ENCODE measurements at places on chromosomes 7 and 10.

DNA sequence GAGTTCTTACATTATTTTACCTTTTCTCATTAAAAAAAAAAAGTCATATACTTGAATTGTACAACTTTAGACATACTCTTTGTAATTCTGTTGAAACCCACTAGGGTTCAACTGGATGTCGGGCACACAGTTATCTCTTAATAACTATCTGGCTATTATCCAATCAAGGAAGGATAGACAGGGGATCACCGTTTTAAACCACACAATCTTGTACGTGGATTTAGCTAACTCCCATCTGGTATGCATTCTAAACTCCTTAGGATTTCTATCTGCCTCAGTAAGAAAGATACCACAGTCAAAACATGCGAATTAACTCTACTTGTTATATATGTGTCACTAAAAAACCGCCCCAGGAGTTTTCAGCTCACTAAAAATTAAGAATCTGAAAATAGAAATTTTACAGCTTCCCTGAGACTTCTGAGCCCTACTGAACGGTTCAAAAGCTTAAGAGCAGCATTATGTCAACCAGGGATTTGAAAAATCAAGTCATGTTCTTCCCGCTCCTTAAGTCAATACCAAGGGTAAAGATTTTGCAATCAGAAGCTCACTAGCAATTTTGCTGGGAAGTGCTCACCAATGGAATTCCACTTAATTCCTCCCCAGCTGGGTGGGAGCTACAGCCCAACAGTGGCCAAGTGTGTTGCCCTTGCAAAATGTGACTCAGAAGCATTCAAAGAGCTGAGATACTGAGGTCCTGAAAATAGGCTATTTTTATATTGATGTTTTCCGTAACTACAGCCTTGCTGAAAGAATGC is 267.0 kb downstream of the FRMD4A start:
- DNase-seq, result no peak

DNA sequence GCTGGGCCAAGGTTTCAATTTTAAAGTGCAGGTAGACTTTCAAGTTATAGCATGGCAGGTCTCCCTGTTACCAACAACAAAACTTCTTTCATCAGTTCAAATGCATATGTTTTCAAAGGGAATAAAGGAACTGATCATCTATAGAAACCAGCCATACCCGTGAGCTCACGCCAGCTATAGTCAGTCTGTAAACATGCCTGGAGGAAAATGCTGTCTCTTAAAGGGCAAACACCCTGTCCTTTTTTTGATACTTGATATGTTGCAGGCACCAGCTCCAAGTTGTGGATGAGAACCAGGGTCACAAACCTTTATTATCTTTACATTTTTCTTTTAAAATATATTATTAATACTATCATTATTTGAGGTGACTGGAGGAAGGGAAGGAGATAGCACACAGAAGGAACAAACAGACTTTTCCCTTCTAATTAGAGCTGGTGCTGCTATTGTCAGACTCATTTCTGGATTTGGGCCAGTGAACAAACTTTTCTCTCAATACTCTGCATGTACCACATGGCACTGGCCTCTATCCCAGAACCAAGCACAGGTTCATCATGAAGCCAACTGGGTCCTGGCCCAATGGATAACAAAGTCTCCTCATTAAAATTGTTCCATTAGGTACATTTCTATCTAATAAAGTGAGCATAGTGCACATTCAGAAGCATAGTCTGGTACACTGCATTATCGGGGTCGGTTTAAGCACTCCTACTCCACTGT is 1102.4 kb downstream of the SORCS3 start:
- no peak for DNase-seq

GRCh38 chr10:81444242-81444929 is 430.6 kb upstream of the NRG3 start:
- DNase-seq, result no peak

GRCh38 chr7:31061185-31061584 is 9.1 kb downstream of the ADCYAP1R1 start:
- no peak for DNase-seq

DNA sequence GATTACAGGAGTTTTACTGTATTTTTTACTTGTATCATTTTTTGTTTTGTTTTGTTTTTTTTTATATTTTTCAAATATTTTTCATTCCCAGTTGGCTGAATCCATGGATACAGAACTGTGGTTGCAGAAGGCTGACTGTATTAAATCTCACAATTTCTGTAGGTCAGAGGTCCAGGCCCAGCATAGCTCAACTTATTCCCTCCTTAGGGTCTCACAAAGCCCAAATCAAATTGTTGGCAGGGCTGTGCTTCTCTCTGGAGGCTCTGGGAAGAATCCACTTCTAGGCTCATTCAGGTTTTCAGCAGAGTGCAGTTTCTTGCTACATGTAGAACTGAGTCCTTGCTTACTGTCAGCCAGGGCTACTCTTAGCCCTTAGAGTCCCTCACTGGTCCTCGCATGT is 22.6 kb downstream of the TSPAN14 start:
- no peak for DNase-seq

- no peak for DNase-seq
These were observed 27.6 kb upstream of the LAMB1 start for GRCh38 chr7:108030516-108030915.

- DNase-seq, result no peak
These were observed 2.0 kb upstream of the ZNF398 start for GRCh38 chr7:149145031-149145845.

GRCh38 chr7:89770161-89770560 is 384.1 kb upstream of the STEAP1 start:
- no peak for DNase-seq
